Naive thymus-derived CD4-positive, alpha-beta T cell (primary cell): ENCODE measurements at places on chromosomes 7 and 10. TPM values are rescaled to one million over a fixed set of nuclear protein-coding genes. Genes with fewer than 3 reads are reported as not detected.

DNA sequence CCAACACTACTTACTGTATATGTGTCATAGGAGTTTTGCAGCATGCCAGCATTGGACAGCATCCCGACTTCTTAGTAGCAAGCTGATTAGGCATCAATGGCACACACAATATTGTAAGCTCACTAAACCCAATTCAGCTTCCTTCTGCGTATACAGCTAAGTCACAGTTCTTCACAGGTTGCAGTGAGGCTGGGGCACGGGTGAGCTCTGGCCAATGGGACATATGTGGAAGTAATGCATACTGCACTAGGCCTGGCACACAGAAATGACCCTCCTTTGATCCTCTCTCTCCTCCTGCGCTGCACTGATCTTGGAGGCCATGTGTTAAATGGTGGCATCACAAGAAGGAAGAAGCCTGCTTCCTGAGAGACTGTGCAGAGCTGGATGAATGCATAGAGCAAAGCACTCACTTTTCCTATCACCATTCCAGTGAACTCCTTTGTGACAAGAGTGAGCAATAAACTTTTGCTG, 11.9 kb downstream of the RAB11FIP2 start:
- H3K4me1 ChIP-seq: no peaks in the 10 kb centered on the region
- H3K27ac ChIP-seq: no peak overlapping the region
- H3K36me3 ChIP-seq: peaks cover 4% of the 10 kb centered on the region
- no peak for DNase-seq
- no peak overlapping the region for H3K4me3 ChIP-seq

DNA sequence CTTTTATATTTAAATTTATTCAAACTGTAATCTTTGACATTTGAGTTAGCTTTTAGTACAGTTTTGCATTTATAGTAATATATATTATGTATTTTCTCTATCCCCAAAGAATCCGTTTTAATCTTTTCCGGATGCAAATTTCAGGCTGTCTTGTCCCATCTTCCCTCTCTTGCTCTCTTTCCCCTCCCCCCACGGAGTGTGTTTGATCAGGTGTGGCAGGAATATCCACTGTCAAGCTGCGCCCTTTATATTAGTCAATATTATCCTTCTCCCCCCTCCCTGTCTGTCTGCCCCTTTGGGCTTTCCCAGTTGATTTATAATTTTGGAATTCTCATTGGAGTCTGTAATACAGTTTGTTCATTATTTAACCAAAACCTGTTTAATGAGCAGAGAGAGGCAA, 19.0 kb downstream of the GBF1 start:
- H3K27ac ChIP-seq: no peak overlapping the region
- H3K4me1 ChIP-seq: peaks cover 4% of the 10 kb centered on the region
- DNase-seq: no peak

DNA sequence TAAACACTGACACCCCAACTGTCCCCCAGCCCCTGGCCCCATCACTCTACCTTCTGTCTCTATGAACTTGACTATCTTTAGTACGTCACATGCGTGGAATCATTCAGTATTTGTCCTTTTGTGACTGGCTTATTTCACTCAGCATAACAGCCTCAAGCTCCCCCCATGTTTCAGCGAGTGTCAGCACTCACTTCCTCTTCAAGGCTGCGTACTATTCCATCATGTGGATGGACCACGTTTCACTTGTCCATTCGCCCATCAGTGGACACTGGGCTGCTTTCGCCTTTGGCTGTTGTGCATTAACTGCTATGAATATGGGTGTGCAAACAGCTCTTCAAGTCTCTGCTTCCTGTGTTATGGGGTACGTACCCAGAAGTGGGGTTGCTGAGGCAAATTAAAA, 100.7 kb downstream of the PTPRN2 start:
- no peak overlapping the region for H3K4me3 ChIP-seq
- no peak for DNase-seq
- no peaks in the 10 kb centered on the region for H3K4me1 ChIP-seq
- no peaks in the 10 kb centered on the region for H3K27me3 ChIP-seq
- no peaks in the 10 kb centered on the region for H3K36me3 ChIP-seq

DNA sequence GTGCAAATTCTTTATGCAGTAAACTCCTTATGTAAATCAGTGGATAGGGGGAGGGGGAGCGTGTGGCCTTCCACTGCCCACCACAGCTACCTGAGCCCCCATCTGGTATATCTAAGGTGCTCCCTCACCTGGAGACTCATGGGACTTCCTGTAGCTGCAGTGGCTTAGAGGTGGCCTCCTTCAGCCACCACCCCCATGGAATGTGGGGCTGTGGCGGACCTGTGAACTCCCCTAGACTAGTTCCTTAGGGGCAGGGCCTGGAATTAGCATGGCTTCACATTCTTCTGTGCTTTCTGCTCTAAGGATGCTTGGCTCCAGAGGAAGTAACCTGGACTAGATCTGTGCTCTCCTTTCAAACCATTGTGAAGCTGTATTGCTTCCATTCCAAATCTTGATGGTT, 550.5 kb upstream of the COBL start:
- H3K27me3 ChIP-seq: no peaks in the 10 kb centered on the region
- H3K36me3 ChIP-seq: no peaks in the 10 kb centered on the region
- H3K27ac ChIP-seq: no peak overlapping the region
- no peaks in the 10 kb centered on the region for H3K4me1 ChIP-seq
- H3K4me3 ChIP-seq: no peak overlapping the region
- no peak for DNase-seq

The SYPL1 gene
- total RNA-seq: 54.0 TPM

GRCh38 chr10:123996302-123996701, 97.1 kb downstream of the CHST15 start:
- no peak for DNase-seq
- no peaks in the 10 kb centered on the region for H3K36me3 ChIP-seq
- peaks cover 9% of the 10 kb centered on the region for H3K4me1 ChIP-seq
- no peaks in the 10 kb centered on the region for H3K27me3 ChIP-seq
- H3K4me3 ChIP-seq: no peak overlapping the region
- no peak overlapping the region for H3K27ac ChIP-seq

The SOSTDC1 gene
- total RNA-seq: not detected

DNA sequence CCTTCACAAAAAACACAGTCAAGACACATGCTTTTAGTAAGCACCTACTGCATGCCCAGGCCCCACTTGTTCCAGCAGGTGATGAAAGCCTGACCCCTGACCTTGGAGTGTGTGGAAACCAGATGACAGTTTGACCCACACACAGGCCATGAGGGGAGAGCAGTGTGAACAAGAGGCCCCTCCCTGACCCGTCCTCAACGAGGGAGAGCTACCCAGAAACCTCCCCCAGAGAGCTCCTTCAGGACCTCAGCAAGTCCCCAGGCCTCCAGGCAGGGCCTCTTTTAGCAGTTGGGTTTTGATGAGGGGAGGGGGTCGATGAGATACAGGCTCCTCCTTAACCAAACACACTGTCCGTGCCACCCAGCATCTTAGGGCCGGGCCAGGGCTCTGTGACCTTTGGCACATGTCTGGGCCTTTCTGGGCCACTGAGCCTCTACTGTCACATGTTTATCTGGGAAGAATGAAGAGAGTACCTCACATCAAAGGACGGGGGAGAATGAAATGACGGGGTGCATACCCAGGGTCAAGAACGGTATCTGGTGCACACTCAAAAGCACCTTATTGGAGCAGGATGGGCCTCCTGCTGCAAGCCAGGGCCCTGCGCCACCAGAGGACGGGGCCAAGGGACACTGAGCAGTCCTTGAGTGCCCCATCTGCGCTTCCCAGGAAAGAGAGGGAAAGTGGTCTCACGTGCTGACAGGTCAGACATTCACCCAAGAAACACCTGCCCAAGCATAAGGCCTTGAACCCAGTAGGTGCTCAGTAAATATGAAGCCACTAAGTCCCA, 202.6 kb upstream of the ZMIZ1 start:
- no peak overlapping the region for H3K4me3 ChIP-seq
- H3K27me3 ChIP-seq: no peaks in the 10 kb centered on the region
- DNase-seq: no peak

DNA sequence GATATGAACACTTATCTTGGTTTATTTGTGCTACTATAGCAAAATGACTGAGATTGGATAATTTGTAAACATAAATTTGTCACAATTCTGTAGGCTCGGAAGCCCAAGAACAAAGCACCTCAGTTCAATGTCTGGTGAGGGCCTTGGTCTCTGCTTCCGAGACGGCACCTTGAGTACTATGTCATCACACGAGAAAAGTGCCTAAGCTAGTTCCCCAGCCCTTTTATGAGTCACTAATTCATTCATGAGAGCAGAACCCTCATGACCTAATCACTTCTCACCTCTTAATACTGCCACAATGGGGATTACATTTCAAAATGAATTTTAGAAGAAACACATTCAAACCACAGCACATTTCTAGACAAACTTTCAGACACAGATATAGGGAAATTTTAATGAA, 52.0 kb upstream of the PRSS1 start:
- H3K4me1 ChIP-seq: peaks cover 6% of the 10 kb centered on the region
- H3K36me3 ChIP-seq: no peaks in the 10 kb centered on the region
- no peak for DNase-seq
- no peak overlapping the region for H3K27ac ChIP-seq
